NCI-H1436 (cell line): ENCODE measurements at places on chromosomes 5 and 9.

GRCh38 chr5:3317051-3317795 is 278.4 kb upstream of the IRX1 start:
- DNase-seq = no peak

GRCh38 chr5:35672995-35673394 is 55.3 kb downstream of the SPEF2 start:
- DNase-seq = no peak

DNA sequence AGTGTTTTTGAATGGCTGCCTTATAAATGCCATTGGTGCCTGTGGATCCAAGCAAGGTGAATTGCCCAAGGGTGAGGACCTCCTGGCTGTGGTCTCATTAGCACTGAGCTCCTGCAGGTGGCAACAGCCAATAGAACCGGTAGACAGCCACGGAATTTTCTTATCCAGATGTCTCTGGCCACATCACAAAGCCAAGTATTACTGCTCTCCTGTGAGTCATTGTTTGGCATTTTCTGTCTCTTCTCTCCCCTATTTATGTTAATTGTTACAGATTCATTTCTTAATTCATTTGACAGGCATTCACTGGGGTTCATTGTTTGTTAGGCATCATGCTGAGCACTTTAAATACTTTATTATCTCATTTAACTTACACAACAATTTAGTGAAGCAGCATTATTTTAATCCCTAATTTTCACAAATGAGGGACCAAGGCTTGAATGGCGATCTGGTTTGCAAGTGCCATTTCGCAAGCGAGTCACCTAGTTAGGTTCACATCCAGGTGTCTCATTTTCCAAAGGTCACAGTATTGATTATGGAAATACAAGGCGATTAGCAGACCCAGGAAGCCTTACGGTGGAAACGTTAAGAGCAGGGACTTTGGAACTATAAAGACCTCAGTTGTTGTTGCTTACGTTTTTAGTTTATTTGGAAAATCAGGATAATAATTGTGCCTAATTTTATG is 58.2 kb upstream of the DPYSL3 start:
- DNase-seq = no peak

DNA sequence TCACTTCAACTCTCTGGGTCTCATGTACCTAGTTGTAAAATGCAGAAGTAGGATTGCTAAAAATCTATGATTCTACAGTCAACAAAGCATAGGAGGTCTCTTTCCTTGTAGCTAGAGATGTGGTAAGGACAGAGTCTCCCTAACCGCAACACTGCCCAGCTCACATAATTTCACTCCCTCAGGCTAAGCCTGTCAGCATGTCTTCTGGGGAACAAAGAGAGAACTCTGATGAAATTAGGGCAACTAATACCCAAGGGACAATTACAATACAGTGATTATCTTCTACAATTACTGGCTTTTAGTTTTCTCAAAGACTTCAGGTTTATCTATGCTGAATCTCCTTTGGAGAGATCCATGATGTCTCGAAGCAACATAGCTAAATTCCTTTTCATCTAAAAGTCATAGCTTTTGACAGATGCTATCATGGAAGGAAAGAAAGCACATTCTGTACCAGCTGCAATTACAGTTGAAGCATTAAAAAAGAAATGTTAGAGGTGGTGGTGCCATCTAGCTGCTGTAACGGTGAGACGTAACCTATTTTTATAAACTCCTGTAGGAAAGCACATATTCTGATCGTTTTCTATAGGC is 141.1 kb upstream of the TARS1 start:
- DNase-seq = peak; percentile 3

GRCh38 chr9:21653091-21653490 is 149.3 kb upstream of the MTAP start:
- DNase-seq = no peak

- no peak for DNase-seq
These were observed 38.9 kb downstream of the CDH6 start for GRCh38 chr5:31232273-31232888.

DNA sequence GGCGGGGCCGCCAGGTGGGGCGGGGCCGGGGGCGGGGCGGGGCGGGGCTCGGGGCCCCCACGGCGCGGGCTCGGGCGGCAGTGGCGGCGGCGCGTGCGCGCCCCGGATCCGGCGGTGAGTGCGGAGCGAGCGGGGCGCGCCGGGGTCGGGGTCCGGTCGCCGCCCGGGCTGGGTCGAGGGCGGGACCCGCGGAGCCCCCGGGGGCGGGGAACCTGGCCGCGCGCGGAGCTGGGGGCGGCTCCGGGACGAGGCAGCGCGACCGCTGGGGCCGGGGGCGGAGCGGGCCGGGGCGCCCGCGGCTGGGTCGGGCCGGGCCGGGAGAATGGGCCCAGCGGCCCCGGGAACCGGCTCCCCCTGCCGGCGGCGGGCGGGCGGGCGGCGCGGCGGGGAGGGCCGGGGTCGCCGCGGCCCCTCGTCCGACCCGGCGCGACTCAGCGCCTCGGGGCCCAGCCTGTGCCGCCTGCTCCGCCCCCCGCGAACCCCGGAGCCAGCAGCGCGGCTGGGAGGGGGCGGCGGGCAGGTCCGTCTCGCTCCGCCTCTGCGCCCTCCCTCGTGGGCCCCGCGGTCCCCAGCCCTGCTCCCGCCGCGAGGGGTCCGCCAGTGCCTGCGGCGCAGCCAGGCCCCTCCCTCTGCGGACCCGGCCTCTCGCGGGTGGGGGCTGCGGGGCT is 3.1 kb downstream of the EGFL7 start:
- no peak for DNase-seq

DNA sequence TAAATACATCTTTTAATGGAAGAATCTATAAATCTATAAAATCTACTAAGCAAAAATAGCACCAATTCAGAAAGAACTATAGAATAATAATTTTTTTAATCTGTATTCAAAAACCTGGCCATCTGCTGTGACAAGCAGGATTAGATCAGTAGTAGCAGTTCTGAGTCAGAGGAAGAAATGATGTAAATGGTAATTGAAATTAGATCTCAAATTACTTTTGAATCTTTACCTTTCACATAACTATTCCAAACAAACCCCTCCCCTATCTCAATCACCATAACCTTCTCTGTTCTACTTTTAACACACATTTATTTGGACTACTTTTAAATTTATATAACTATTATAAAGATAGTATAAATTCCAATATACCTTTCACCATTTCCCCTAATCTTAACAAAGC is 727.8 kb upstream of the FAM174A start:
- no peak for DNase-seq

- no peak for DNase-seq
These were observed 37.8 kb downstream of the FAM78A start for GRCh38 chr9:131238402-131239021.

- DNase-seq = no peak
These were observed 257.9 kb downstream of the SGCD start for GRCh38 chr5:156584871-156585270.

GRCh38 chr5:165015126-165015525 is 1509.7 kb downstream of the MAT2B start:
- no peak for DNase-seq
